NCI-H1092 treated with DMSO at 0.1 percent for 48 hours (cell line): ENCODE measurements at places on chromosomes 5 and 9.

GRCh38 chr5:98641671-98642070, 131.8 kb upstream of the RGMB start:
- DNase-seq = no peak

DNA sequence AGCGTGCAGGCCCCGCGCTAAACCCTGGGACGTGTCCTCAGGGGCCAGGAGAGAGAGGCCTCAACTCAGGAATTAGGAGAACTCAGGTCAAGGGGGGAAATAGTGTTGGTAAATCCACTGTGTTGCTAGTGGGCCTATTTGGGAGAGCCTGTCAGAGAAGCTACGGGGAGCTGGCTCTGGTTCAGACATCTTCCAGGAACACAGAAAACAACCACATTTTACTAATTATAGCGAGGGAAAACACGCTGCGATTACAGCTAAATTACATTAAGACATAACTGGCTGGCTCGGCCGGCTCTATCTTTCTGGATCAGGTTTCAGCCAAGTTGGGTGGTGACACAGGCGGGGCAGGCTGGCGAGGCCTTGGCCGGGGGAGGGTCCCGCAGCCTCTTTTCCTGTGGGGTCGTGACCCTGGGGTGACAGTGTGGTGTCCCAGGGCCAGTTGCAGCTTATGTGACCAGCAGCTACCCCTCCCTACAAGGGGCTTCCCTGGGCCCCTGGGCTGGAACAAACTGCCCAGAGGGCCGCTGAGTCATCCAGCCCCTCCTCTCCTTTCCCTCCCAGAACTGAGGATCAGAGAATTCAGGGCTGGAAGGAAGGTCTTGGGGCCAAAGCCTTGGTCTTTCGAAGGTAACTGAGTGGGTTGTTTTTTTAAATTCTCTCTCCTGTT, 75.1 kb downstream of the FGF18 start:
- DNase-seq = no peak

GRCh38 chr9:86282979-86283535, 719 bp upstream of the ISCA1 start:
- DNase-seq = no peak

DNA sequence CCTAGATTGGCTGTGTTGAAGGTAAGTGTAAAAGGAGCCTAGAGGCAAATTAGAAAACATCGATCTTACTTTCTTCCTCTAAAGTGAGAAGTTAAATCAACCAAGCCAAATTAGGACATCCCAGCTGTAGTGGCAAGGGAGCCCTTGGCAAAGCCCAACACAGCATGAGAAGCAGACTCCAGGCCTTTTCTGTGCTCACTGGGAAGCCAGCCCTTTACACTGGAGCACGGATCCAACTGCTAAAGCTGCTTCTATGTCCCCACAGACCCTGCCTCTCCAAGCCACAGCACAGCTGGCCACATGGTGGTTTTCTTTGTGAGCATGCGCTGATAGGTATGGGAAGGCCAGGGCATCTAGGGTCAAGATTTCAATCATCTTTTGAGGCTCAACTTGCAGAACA, 94.1 kb downstream of the APBA1 start:
- no peak for DNase-seq

- DNase-seq = no peak
These were observed 50.6 kb upstream of the ANGPTL2 start for GRCh38 chr9:127173063-127173462.

DNA sequence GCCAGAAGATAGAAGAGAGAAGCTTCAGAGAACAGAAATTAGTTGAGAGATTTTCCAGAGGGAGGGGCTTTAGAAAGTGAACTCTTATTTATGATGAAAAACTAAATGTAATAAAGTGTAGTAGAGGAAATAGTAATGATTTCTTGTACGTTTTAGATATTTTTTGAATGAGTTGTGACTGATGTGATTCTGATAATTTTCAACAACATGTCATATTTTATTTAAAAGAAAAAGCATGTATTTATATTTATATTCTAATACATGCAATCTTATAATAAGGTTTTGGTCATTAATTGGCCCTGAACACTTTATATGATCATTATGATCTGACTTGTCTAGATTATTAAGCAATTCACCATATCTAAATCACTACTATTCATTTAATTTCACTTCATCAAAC, 735.2 kb upstream of the CDH9 start:
- DNase-seq = no peak

- DNase-seq = no peak
These were observed 115.8 kb upstream of the LIFR start for GRCh38 chr5:38672059-38672788.

GRCh38 chr5:176719113-176719739, 71.9 kb downstream of the TSPAN17 start:
- DNase-seq = no peak

DNA sequence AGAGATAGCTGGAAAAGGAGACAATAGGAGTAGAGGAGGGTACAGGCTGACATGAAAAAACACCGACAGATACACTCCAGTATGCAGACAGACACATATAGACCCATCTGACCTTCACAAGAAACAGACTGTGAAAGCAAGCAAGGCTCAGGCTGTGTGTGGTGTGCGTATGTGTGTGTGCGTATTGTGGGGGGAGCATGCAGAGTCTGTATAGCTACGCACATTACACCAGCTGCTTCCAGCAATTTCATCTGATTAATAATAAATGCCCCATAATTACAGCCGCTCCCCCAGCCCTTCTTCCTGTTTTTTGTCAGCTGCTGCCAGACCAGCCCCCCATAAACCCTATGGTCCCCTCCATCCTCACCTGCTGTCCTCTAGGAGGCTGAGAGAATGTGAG, 6.7 kb downstream of the CNTFR start:
- DNase-seq = no peak

GRCh38 chr9:132487351-132487791, 77.4 kb downstream of the CFAP77 start:
- DNase-seq = no peak

GRCh38 chr5:93092349-93093105, 488.5 kb downstream of the NR2F1-AS1 start:
- peak; percentile 4 for DNase-seq

GRCh38 chr9:114746591-114747346, 59.1 kb downstream of the TNFSF15 start:
- DNase-seq = peak; percentile 53

- no peak for DNase-seq
These were observed 70.8 kb downstream of the NDUFS4 start for GRCh38 chr5:53631251-53631650.

DNA sequence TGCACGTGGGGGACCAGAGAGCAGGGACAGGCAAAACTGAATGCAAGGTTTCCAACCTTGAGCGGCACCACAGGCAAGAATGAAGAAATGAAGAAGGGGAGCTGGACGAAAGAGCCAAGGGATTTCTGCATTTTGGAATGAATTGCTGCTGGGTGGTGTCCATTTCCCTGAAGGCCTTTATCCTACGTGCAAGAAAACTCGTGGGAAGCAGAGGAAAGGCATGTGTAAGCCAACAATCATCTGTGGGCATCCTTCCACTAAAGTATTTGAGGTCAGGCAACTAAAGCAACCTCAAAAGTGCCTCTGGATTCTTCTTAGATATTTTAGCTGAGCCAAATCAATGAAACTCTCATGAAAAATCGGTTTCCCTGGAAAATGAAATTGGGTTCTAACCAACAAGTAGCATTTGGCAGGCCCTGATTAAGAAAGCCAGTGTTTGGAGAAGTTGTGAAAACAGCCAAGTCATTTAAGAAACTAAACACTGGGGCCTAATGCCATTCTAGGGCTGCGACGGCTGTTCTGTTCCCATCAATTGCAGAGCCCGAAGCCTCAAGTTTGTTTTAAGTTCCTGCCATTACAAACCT, 4.7 kb upstream of the TGFBI start:
- DNase-seq = no peak

GRCh38 chr5:179542170-179542569, 8.2 kb upstream of the RUFY1 start:
- no peak for DNase-seq

GRCh38 chr9:131864531-131864930, 124.7 kb upstream of the RAPGEF1 start:
- DNase-seq = no peak

DNA sequence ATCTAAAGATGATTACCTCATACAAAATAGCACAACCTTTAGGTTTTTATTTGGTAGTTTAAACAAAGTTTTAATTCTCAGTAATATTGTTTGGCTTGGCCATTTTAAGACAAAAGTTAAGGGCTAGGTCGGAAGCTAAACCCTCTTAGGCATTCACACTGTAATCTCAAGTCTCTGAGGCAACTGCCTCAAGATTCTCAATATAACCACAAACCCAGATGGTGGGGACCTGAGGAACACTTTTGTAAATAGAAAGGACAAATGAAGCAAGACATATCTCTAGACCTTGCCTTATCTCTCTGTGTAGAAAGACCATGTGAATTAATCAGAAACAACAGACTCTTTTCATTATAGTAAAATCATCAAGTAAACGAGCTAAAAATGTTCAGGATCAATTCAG, 500.2 kb upstream of the CDH6 start:
- no peak for DNase-seq

DNA sequence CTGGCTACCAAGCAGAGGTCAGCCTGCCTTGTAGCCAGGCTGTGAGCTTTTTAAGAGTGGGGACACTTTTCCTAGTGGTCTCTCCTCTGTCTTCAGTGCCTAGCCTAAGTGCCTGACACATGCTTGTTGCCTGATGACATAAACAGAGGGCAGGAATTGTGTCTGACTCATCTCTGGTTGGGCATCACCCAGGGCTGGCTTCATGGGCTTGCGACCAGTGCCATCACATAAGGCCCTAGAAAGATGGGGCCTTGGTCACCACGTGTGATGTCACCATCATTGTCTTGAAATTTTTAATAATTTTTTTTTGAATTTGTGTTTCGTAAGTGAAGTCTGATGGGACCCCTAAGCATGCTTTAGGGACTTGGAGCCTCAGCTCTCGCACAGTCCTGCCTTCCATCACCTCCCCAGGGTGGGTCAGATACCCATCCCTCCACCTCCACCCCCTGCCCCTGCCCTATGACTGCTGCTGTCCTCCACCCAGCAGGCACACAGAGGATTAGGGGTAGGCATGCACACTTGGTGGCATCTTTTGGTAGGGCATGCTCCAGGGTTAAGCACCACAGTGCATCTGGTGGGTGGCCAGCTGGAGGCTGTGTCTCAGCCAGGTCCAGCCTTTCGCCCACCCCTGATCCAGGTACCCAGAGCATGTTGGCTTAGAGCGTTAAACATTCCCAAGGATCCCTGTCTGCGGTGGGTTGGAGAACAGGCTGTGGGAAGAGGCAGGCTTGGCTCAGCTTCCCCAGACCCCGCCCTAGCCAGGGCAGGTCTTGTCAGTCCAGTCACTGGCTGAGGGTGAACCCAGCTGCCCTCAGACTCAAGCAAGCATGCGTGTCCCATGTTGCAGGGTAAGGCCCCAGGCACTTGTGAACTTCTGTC, 80.1 kb upstream of the SH3PXD2B start:
- DNase-seq = no peak

- no peak for DNase-seq
These were observed 1972.9 kb upstream of the ACO1 start for GRCh38 chr9:30411571-30411970.

DNA sequence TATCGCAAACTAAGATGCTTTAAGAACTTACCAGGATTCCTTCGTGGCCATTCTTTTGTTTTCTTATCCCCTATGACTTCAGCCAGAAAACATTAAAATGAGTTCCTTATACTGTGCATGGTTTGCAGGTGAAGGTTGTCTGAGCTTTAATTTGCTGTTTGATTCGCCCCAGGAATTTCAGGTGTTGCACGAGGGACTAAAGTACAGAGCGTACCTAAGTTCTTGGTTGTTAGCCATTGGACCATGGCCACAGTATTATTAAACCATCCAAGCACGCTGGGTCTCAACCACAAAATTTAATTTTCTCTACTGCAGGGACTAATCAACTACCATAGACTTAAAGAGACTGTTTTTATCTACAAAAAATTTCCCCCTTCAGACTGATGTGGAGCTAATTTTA, 208.4 kb upstream of the MPDZ start:
- no peak for DNase-seq

DNA sequence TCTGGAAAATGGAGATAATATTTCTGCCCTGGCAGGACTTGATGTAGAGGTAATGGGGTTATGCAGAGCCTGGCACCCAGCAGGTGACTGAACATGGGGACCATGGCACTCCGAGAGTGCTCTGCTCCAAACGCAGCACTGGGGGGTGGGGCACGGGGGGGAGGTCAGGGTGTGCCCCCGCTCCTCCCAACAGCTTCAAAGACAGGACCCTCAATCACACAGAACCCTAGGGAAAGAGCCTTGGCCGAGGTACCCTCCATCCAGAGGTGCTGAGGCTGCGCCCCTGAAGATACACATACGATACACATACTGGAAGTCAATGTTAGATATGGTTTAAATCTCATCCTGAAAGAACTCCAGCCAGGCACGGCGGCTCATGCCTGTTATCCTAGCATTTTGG, 26.6 kb upstream of the CEP72 start:
- no peak for DNase-seq

DNA sequence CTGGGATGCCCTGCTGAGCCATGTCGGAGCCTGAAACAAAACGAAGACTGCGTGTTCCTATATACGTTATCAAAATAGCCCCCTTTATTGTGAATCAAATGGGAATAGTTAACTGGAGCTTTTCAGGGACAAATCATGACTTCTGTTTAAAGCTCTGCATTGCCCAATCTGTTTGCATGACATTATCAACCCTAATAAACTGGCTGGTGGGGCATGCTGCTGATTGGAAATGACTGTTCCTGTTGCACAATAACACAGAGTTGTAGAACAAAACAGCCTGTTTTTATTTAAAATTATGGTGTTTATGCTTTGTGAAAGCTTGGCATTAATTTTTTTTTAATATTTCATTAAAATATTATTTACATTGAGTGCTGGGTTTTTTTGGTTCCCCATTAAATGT, 215.5 kb downstream of the TMEM167A start:
- no peak for DNase-seq

DNA sequence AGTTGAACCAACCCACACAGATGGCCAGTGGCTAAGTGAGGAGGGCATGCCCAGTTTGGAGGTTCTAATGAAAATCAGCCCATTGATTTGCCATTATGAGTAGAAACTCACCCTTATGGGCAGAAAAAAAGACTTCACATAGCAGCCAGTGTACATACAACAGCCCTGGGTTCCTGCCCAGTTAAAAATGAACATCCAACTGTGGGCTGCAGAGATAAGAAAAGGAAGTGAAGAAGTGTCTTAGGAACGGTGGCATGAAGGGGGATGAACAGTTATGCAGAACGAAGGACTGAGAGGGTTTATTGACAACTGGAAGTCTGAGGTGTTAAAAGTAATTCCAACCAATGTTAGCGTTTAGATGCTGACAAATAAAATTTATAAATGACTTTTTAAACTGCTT, 118.4 kb downstream of the MARCHF3 start:
- DNase-seq = no peak
